Activated T-cell treated with anti-CD3 and anti-CD28 coated beads, Interleukin-2, amount 50 U/mL, for 48 hours (primary cell): ENCODE measurements at places on chromosomes 16 and 17.

GRCh38 chr17:49497148-49498028 is 2.3 kb downstream of the NGFR start:
- peak; percentile 32 for DNase-seq

- no peak for DNase-seq
Measured at GRCh38 chr16:89159066-89159849, 12.3 kb upstream of the CDH15 start.

DNA sequence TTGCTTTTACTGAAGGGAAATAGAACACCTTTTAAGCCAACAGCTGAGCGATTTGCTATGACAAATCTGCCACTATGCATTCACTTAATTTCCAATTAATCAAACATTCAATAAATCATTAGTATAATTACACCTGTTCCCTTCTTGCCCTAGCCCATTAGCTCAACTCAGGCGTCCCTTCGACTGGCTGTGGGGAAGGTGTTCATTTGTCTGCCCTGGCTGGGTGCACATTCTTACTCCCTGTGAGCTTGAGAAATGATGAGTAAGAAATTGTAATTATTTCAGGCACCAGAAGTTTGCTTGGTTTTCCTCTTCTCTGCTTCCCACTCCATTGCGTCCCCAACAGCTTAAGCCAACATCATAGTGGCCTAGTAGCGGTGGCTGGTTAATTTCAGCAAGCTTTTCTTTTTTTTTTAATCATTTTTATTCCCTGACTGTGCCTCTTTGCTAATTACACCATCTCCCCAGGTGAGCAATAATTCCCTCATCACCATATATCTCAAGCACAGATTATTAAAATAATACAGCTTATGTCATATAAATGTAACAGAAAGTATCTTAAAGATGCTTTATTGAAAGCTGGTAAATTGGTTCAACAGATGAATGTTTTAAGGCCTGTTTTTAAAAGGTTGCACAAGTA is 623.9 kb upstream of the RBFOX1 start:
- no peak for DNase-seq

- DNase-seq, result no peak
Measured at GRCh38 chr16:72819345-72819744, 228.6 kb downstream of the ZFHX3 start.

GRCh38 chr17:43556292-43556691 is 10.2 kb upstream of the ETV4 start:
- DNase-seq, result no peak

GRCh38 chr17:64131606-64132270 is 1.8 kb upstream of the ERN1 start:
- DNase-seq, result no peak

DNA sequence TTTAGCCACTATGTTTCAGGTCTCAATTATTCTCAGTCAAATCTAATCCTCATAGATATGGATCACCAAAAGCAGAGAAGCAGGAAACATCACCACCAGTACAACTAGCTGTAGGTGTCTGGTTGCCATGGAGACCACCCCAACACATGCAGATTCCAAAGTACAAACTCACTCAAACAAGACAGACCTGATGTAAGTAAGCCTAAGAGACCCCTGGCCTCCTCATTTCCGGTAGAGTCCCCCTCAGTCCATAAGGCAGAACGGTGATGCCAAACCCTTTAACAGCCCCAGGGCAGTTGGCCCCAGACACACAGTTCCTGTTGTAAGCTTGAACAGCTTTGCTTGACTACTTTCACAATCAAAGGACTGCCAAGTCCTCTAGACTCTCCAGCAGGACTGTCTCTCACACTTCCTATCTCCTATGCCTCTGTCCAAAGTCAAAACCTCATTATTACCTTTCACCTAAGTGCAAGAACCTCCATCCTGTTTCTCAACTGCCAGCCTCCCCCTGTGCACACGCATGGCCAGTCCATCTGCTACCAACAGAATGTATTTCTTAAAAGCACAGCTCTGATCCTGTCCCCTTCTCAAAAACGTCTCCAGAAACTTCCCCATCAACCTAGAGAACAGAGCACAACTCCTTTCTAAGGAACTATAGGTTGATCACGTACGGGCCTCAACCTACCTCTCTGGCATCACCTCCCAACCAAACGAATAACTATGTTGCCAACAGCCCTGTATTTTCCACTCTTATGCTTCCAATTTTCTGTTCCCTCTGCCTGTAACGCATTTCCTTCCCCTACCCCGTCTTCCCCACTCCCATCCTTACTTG is 23.9 kb downstream of the SLC39A11 start:
- DNase-seq, result no peak

DNA sequence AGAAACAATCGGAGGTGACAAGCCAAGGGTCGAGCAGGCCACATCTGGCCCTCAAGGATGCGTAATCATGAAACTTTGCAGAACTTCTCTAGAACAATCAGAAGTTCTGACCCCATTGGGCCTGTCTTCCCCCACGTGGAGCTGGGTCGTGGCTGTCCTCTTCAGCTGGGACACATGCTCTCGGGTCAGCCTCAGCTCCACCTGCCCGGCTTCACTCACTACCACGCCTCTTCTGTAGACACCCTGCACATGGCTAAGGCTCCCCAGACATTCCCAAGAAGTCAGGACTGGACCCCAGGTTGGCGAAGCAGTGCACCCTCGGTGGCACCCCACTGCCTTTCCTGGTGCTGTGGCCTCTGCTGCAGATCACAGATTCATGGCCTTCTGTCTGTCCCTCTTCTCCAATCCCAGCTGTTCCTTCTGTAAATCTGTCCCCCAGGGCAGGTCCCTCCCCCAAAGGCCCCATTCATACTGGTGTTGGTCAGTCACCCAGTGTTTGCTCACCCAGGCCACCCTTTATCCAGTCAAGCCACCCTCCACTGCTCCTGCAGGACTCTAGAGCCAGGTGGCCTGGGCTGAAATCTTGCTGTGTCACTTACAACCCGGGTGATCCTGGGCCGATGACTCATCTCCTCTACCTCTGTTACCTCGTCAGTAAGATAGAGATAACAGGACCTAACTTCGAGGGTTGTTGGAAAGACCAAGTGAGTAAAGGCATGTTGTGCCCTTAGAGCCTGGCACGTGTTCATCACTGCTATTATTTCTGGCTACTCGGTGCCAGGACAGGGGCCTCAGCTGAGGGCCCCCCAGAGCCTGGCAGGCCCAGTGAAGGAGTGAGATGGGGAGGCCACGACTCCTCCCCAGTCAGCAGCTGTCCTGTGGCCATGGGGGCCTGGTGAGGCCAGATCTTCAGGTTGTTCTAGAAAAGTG is 1.4 kb upstream of the SLC5A11 start:
- DNase-seq, result no peak

DNA sequence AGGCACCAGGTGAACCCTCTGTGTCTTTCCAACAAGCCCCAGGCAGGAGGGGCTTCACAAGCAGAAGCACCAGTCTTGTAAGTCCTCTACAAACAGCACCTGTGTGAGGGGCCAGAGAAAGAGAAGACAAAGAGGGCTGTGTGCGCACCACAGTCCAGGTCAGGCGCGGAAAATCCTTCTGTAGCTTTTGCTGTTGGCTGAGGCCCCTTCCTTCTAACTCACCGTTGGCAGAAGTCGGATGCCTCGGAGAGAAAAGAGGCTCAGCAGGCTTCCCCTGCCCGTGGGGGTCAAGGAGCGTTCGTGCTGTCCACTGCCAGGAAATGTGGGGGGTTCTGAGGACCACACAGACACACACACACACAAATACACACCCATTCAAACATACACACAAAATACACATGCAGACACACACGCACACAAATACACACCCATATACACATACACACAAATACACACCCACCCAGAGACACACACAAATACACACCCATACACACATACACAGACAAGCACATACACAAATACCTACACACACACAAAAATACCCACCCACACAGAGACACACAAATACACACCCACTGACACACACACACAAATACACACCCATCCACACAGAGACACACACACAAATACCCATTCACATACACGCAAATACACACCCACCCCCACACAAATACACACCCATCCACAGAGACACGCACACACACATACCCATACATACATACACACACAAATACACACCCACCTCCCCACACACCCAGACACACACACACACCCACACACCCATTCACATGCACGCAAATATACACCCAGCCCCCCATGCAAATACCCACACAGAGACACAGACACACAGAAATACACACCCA is 6.8 kb downstream of the ZG16B start:
- DNase-seq, result no peak

DNA sequence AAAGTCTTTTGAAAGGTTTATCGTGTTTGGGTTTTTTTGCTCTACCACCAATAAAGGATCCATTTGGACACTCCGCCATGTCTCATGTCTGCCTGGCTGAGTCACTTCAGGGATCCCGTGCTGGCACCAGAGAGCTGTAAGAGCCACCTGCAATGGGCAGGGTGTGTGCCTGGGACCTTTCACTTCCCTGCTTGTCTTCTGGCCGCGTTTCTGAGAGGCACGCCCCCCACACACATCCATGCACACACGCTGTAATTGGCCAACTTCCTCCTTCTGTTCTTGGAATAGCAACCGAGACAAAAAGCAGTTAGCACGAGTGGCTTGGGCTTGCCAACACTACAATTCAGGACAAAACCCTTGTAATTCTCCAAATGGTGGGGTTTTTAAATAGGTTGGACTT is 9.8 kb upstream of the SOST start:
- no peak for DNase-seq

GRCh38 chr17:69552986-69553667 is 138.6 kb downstream of the MAP2K6 start:
- no peak for DNase-seq

DNA sequence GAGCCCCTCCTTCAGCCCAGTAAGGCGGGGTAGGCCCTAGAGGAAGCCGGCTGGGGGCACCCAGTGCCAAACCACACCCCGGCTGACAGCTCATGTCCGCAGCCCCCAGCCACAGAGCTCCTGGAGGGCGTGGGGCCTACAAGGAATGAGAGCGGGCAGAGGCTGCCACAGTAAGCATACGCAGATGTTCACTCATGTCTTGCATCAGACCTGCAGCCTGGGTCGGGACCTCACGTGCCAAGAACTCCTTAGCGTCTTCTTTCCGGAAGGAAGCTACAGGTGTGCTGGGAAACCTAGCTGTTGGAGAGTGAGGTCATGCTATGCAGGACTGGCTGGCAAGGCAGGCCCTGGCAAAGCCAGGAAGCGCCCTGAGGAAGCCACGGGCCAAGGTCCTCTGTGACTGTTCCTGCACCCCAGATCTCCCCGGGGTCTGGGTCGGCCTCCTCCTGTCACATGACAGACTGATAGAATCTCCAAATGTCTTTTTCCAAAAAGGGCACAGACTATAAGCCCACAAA is 1.6 kb downstream of the ZNF598 start:
- DNase-seq, result peak; percentile 57

DNA sequence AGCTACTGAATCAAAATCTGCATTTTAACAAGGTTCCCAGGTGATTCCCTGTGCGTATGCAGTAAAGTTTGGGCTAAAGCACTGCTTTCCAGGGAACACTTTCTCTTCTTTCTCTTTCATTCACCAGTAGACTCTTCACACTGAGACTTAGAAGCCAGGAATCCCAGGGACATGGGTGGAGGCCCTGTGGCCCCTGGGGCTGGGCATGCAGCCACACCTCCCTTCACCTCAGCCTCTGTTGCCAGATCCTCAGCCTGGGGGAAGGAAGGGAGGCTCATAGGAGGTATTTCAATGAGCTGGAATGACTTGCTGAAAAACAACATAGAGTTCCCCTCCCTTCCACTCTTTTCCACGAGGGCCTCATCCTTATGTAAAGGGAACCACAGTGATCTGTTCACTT is 1.2 kb downstream of the G6PC3 start:
- no peak for DNase-seq

GRCh38 chr17:44758414-44759085 is at the start of gene ADAM11:
ADAM11 (plus strand) TSS chr17:44758988; CDS start chr17:44759200, 212 bp downstream.
- no peak for DNase-seq

GRCh38 chr16:51287121-51287755 is 136.2 kb upstream of the SALL1 start:
- no peak for DNase-seq

GRCh38 chr17:48543854-48544348 is 1.0 kb downstream of the HOXB2 start:
- peak; percentile 73 for DNase-seq

GRCh38 chr16:77925531-77925930 is 96.8 kb upstream of the CLEC3A start:
- DNase-seq, result no peak

- DNase-seq, result no peak
Measured at GRCh38 chr17:987931-988330, 8.4 kb upstream of the NXN start.

GRCh38 chr16:22324787-22325597 is 27.8 kb downstream of the POLR3E start:
- DNase-seq, result peak; percentile 11

DNA sequence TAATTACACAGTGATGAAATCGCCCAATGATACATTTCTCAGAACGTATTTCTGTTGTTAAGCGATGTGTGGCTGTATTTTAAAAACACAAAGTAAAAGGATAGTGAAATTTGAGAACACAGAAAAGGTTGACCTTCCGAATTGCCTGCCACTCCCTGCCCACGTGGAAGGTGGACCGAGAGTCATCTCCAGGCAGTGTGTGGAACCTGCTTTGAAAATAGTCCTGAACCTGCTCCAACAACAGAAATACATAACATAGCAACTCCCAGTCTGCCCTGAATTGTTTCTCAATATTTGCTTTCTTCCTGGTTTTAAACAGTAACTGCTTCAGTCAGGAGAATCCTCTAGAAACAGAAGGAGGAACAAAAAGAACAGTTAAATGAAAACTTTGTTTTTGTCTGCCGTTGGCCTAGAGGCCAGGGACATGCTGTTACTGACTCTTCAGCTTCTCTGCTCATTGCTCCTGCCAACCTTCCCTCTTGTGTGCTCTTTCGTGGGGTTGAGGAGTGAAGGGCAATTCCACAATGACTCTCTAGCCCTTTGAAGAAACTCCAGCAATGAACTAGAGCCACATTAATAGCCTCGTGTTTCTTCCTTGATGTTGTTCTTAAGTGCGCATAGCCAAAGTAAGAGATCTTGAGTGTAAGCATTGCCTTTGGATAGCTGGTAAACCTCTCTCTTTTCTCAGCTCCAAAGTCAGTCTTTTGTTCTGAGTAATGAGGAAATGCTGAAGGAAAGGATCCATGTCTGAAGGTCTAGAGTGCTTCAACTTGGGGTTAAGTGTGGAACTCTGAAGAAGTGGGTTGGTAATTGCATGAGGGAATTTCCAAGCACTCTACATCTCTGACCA is 452.5 kb upstream of the CCL2 start:
- DNase-seq, result no peak

- no peak for DNase-seq
Measured at GRCh38 chr16:52383119-52383518, 163.8 kb downstream of the TOX3 start.

GRCh38 chr16:58222532-58223316 is 24.8 kb upstream of the CSNK2A2 start:
- DNase-seq, result no peak
